Activated CD4-positive, alpha-beta T cell treated with anti-CD3 and anti-CD28 coated beads, Interleukin-2, amount 50 U/mL, for 1 hour (primary cell): ENCODE measurements at places on chromosomes 4 and X.

- DNase-seq = no peak
Observed at GRCh38 chr4:130233377-130234047, 1137.6 kb downstream of the C4orf33 start.

- DNase-seq = no peak
Observed at GRCh38 chr4:100935090-100935489, 412.2 kb downstream of the PPP3CA start.

DNA sequence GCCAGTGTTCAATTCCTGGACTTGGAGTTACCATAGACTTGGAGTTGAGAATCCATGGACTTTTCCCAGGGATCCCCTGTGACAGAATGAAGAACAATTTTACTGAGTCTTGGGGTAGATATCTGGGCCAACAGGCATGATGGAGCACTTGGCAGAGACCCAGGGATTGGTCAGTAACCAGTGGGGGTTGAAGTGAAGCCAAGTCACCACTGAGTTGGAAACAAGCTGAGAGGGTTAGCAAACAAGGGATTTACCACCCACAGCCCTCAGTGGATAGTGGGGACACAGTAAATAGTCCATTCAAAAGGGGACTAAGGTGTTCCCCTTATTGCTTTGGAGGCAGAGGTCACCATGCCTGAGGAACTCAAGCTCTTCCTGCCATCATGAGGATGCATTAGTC lies 281.7 kb downstream of the PPP1R2C start:
- no peak for DNase-seq

DNA sequence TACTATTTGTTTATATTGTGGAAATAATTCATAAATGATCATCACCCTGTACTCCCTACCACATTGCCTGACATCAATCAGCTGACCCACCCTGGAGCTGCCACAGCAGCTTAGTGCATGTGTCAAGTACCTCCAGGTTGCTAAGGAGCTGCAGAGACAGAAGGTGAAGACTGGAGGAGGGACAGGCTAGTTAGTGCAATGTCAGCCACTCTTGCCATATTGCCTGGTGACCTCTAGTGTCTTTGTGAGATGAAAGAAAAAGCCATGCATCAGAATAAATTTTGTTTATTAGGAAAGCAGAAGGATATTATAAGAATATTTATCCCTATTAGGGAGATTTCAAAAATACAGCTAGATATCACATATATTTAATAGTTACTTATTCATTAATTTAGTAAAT lies 243.9 kb upstream of the FAT4 start:
- no peak for DNase-seq

DNA sequence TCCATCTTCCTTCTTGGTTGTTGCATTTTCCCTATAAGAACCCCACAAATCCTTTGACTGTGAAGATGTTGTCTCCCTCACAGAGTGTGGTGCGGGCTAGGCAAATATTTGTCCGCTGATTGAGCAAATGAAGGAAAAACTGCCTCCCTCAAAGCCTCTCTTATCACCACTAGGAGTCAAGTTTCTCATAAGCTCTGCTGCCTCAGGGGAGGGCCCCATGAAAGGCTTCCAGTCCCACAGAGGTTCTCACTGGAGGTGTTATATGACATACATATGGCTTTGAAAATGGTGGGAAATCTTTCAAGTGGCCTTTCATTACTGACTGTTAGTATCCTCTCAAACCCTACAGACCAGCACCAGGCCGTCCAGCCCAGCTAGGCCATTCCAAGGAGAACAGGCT lies 9.3 kb downstream of the VGLL1 start:
- DNase-seq = no peak

DNA sequence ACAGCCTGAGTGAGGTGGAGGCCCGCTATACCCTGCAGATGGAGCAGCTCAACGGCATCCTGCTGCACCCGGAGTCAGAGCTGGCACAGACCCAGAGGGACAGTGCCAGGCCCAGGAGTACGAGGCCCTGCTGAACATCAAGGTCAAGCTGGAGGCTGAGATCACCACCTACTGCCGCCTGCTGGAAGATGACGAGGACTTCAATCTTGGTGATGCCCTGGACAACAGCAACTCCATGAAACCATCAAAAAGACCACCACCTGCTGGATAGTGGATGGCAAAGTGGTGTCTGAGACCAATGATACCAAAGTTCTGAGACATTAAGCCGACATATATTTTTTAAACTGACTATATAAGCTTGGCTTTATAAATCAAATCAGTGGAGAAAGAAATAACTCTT lies 73.3 kb upstream of the HHIP start:
- no peak for DNase-seq

DNA sequence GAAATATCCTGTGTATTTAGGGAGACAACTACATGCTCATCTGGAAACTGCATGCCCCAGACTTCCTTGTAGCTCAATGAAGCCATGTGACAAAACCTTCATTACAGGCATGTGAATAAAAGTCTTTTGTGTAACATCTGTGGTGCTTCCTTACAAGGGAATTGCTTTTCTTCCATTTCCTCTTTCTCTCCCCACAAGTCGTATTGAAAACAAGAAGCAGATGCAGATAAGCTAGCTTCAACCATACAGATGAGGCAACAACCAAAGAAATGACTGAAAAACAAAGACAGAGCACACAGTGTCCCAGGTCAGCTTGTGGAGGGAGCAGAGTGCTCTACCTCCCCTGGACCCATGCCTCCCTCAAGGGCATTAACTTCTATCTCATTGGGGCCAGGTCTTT lies 115.8 kb upstream of the INPP4B start:
- no peak for DNase-seq

GRCh38 chr4:141207961-141208360 lies 12.7 kb upstream of the ZNF330 start:
- no peak for DNase-seq

DNA sequence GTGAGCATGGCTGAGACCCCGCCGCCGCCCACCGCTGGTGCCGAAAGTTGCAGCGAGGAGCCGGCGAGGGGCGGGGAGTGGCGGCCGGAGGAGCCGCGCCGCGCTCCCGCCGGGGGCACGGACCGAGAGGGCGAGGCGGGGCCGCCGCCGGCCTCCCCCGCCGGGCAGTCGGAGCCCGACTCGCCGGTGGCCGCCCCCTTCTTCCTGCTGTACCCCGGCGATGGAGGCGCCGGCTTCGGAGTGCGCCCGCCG lies 16.5 kb downstream of the UTP3 start:
- peak; percentile 20 for DNase-seq

DNA sequence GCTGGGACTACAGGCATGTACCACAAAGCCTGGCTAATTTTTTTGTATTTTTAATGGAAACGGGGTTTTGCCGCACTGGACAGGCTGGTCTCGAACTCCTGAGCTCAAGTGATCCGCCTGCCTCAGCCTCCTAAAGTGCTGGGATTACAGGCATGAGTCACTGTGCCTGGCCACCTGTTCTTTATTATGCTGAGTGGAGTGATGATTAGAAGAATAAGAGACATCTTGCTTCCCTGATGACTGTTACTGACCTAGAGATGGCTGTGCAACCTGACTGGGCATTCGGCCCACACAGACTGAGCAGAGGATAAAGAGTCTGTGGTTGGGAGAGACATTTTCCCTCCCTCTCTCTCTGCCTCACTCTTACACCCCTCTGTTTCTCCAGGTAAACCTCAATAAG lies 56.7 kb downstream of the SPINK2 start:
- no peak for DNase-seq

DNA sequence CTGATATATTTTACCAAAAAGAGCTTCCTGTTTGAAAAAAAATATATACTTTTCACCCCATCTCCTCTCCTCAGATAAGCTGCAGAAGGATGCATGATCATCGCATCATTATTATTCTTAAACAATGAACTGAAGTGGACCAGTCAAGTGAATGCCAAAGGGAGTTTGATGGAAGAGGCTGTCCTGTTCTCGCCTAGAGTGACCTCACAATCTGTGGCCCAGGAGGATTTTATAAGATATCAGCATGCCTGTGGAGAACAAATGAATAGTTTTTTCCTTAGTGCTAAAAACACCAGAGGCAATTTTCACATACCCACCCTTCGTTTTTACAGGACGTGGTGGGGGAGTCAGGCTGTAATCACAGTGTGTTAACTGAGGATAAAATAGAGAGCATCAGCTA lies 112.7 kb downstream of the USP46 start:
- DNase-seq = no peak

- no peak for DNase-seq
Observed at GRCh38 chr4:98802770-98803198, 126.1 kb downstream of the EIF4E start.

- DNase-seq = no peak
Observed at GRCh38 chr4:36392024-36392423, 110.6 kb downstream of the DTHD1 start.

- DNase-seq = peak; percentile 71
Observed at GRCh38 chr4:152780267-152780778, 569 bp downstream of the ARFIP1 start.

DNA sequence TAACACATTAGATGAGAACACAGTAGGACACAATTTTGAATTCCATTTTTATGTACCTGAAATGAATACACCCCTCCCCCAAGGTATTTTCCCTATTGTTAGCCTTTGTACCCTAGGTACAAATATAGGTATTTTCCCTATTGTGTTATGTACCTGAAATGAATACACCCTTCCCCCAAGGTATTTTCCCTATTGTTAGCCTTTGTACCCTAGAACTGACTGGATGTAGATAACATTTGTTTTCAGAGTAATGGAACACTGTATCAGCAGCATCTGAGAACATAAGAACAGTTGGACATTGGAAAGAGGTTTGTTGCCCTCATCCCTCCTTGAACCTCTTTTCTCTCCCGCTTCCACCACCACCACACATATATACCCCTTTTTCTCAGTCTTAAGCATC lies 37.6 kb downstream of the YIPF6 start:
- DNase-seq = no peak

DNA sequence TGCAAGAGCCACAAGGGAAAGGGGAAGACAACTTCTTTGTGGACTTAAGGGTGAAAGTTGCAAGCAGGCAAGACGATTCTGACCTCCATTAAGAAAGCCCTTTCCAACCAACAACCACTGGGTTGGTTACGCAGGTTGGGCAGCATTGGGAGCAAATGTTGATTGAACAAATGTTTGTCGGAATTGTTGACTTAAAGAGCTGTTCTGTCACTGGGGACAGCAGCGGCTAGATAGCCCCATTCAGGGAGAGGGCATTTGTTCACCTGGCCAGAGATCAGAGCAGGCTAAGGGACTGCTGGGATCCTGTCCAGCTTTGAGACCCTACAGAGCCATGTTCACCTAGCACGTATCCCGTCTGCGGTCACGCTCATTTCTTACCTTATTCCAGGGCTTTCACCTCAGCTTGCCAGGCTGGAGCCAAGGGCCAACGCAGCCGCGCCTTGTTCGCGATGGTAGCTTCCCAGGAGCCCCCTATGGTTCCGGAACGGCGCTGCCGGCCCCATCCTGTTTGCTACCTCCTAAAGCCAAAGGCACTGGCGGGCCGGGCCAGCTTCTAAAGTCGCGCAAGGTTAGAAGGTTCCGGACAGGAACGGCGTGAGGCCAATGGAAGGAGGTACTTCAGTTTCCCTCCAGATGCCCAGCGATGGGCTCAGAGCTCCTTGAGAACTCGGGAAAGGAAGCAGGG lies 24.6 kb downstream of the F9 start:
- DNase-seq = no peak

DNA sequence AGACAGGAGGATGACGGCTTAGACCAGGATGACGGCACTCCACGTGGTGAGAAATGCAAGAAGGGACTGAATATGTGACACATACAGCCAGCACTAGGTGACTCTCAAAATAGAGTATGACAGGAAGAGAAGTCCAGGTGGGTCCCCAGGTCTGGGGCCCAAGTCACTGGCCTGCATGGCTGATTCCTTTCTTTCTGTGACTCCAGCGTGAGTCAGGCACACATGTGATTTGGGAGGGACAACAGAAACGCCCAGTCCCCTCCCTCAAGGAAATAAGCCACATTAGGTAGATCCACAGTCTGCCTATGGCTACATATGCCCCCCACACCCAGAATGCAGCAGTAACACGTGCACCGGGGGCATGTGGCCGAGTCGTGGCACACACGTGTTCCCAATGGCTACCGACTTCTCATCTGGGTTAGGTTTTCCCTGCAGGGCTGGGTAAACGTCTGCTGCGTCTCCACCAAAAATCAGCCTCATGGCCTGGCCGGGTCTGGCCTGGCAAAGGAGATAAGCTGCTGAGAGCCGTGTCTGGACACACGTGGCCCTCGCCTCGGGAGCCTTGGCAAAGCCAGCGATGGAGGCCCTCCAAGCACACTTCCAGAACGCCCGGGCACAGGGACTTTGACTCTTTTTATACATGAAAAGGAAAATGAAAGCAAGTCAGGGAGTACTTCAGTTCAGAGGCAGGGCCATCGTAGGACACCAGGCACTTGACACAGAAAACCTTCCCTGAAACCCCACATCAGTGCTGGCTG lies 19.3 kb downstream of the SEL1L3 start:
- DNase-seq = no peak

- DNase-seq = no peak
Observed at GRCh38 chr4:34280131-34280530, 1964.2 kb downstream of the ARAP2 start.

DNA sequence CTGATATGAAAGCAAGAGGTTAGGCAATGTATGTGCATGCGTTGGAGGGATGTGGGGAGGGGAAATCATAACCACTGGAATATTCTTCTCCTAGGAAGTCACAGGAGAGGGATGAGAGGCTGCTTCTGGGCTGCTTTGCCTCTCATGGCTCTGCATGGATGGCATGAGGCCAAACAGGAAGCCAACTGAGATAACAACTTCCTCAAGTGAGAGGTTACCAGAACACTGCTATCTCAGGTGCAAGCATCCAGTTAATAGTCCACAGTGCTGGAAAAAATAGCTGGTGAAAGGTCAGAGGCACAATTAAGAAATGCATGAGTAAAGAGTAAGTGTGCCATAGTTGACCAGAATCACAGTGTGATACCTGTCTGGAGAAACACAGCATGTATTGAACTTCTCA lies 113.3 kb downstream of the ELOVL6 start:
- no peak for DNase-seq

DNA sequence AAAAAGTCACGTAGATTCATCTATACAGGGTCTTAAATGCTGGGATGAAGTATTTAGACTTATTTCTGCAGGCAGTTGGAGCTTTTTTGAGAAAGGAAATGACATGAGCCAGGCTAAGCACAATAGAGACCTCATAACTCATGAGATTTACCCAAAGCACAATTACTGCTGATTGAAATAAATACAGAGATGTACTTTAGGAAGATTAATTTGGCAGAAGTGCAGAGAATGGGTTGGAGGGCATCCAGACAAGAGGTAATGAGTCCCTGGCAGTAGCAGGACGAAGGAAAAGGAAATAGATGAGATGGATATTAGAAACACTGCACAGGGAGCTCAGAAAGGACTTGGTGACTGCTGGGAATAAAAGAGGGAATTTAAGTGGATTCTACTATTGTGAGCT lies 129.1 kb downstream of the SHROOM4 start:
- no peak for DNase-seq

GRCh38 chrX:19852014-19853005 lies 35.1 kb downstream of the SH3KBP1 start:
- no peak for DNase-seq

- no peak for DNase-seq
Observed at GRCh38 chr4:112299721-112300120, 2.6 kb downstream of the ALPK1 start.

DNA sequence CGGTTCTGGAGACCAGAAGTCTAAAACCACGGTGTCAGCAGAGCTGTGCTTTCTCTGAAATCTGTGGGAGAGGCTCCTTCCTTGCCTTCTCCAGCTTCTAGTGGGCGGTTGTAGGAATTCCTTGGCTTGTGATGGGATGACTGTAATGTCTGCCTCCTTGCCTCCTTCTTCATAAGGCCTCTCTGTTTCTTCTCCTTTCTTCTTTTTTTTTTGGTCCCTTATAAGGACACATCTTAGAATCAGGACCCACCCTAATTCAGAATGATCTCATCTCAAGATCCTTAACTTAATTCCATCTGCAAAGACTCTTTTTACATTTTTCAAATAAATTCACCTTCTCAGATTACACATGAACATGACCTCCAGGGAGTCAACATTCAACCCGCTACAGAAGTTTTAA lies 186.9 kb downstream of the STK32B start:
- DNase-seq = no peak
